ENCODE measurements at places on chromosomes 1 and 21.

DNA sequence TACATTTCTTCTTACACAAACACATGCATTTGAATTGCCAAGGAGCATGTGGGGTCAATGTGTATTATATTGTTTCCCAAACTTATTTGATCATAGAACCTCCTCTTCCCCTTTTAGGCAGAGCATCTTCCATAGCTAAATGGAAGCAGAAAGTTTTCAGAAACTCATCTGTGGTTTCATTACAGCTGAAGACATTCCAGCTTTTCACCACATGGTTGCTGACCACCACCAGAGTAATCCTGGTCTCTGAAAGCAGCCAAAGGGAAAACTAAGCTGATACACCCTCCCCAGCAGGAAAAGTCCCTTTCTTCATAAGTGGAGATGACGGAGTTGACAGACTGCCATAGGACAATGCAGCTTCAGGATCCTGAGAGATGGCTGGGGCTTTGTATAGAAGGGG is 30.2 kb upstream of the OTUD3 start:
- no peak overlapping the region for H3K27ac ChIP-seq
- no peaks in the 10 kb centered on the region for H3K27me3 ChIP-seq
- H3K36me3 ChIP-seq = no peaks in the 10 kb centered on the region
- DNase-seq = no peak

DNA sequence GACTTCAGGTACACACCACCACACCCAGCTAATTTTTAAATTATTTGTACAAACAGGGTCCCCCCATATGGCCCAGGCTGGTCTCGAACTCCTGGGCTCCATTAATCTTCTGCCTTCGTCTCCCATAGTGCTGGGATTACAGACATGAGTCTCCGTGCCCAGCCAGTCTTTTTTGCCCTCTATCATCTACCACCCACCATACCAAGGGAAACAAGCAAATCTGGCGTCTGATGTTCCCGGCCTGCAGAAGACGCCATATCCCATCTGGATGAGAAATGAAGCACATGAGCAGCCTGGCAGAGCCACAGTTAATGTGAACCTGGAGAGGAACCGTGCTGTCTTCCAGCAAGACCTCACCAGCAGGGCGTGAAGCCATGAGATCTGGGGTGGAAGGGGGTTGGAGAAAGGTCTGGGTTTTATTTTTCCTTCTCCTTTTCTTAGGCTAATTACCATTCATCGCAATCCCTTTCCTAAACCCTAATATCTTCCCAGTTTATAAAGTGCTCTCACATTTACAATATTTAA is 1.8 kb upstream of the PRELP start:
- no peaks in the 10 kb centered on the region for H3K36me3 ChIP-seq
- no peak overlapping the region for H3K4me3 ChIP-seq
- no peak overlapping the region for H3K27ac ChIP-seq
- peaks cover 4% of the 10 kb centered on the region for H3K27me3 ChIP-seq
- no peak for DNase-seq

- no peaks in the 10 kb centered on the region for H3K4me1 ChIP-seq
- H3K4me3 ChIP-seq = no peak overlapping the region
- DNase-seq = no peak
- no peaks in the 10 kb centered on the region for H3K27me3 ChIP-seq
These were observed 14.2 kb upstream of the TMEM125 start for GRCh38 chr1:43255438-43256210.

- H3K27me3 ChIP-seq = no peaks in the 10 kb centered on the region
- no peaks in the 10 kb centered on the region for H3K4me1 ChIP-seq
- H3K36me3 ChIP-seq = no peaks in the 10 kb centered on the region
- H3K27ac ChIP-seq = no peak overlapping the region
- no peak overlapping the region for H3K4me3 ChIP-seq
These were observed 578.5 kb downstream of the USP25 start for GRCh38 chr21:16308269-16308668.

- H3K27me3 ChIP-seq = no peaks in the 10 kb centered on the region
- no peak overlapping the region for H3K4me3 ChIP-seq
- peaks cover 14% of the 10 kb centered on the region for H3K36me3 ChIP-seq
- peaks cover 4% of the 10 kb centered on the region for H3K4me1 ChIP-seq
- no peak for DNase-seq
These were observed 80.9 kb downstream of the SSBP3 start for GRCh38 chr1:54325284-54325683.

- no peaks in the 10 kb centered on the region for H3K36me3 ChIP-seq
- no peak overlapping the region for H3K4me3 ChIP-seq
- H3K4me1 ChIP-seq = peaks cover 11% of the 10 kb centered on the region
- H3K27me3 ChIP-seq = peaks cover 9% of the 10 kb centered on the region
These were observed 10.9 kb downstream of the WNT4 start for GRCh38 chr1:22131875-22132486.

- H3K36me3 ChIP-seq = peaks cover 17% of the 10 kb centered on the region
- peaks cover 6% of the 10 kb centered on the region for H3K4me1 ChIP-seq
- peak; percentile 11 for DNase-seq
- H3K4me3 ChIP-seq = no peak overlapping the region
These were observed 27.2 kb downstream of the UTP25 start for GRCh38 chr1:209855006-209855405.
